ENCODE measurements at places on chromosomes 11 and 22. TPM values are rescaled to one million over a fixed set of nuclear protein-coding genes. Genes with fewer than 3 reads are reported as not detected.

DNA sequence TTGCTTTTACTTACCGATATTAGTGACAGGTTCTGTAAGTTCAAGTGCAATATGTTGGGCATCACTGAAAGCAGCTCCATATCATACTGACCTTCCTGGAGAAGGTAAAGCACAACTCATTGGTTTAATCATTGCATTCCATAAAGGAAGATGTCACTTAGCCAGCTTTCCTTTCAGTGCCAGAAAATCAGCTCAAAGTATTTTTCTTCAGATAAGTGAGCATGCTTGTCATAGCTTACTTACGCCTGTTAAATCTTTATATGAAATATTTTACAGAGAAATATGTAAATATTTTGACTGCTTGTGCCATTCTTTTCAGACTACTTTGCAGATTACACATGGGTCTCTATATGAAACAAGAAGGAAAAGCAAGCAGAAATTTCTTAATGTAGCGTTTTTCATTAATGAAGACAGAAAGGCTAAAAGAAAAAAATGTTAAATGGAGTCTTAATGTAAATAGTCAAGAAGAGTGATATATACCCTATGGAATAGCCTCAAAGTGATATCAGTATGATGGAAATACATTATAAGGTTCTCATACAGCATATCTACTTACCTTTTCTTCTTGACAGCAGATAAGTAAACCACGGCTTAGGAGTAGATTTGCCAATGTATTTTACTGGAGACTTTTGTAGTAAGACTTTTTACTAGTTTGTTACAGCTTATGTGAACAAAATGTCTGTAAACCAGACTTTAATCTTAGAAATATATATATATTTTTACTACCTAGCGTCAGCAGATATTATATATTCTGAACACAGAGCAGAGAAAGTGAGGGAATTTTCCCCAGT, 649.7 kb downstream of the METTL15 start:
- no peak for DNase-seq
- H3K4me1 ChIP-seq, result peaks cover 8% of the 10 kb centered on the region
- no peak overlapping the region for H3K4me3 ChIP-seq
- H3K36me3 ChIP-seq, result no peaks in the 10 kb centered on the region

- no peak overlapping the region for H3K27ac ChIP-seq
- no peak overlapping the region for H3K4me3 ChIP-seq
- no peaks in the 10 kb centered on the region for H3K36me3 ChIP-seq
- peak; percentile 27 for DNase-seq
Observed at GRCh38 chr22:23062616-23063538, 7.4 kb upstream of the GNAZ start.

DNA sequence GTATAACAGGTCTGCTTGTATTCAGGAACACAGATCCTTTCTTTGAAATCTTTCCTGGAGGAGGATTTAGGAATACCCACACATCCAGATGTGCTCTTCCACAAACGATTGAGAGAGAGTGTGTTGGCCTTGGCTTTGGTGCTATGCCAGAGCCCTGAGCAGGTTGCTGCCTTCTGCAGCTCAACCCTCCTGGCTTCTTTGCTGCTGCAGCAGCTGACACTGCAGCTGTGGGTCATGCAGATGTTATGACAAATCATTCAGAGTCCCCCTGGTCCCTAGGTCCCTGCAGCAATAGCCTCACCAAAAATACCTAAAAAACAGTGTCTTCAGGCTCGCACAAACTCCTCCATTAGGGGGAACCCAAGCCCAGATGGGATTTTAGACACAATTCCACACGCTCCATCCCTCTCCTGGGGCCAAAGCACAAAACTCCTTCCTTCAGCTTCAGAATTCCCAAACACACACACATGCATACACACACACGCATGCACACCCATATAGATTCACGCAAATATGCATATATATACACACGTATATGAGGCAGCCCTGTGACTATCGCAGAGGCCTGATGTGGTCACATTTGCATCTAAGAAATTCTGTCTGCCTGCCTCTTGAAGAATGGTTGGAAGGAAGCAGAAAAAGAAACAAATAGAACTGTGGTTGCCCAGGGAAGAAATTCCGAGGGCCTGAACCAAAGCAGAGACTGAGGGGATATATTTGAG, 35.4 kb downstream of the SLN start:
- H3K27me3 ChIP-seq, result no peaks in the 10 kb centered on the region
- H3K4me1 ChIP-seq, result no peaks in the 10 kb centered on the region
- H3K27ac ChIP-seq, result no peak overlapping the region
- no peaks in the 10 kb centered on the region for H3K36me3 ChIP-seq
- DNase-seq, result no peak

- H3K27me3 ChIP-seq, result no peaks in the 10 kb centered on the region
- H3K4me1 ChIP-seq, result no peaks in the 10 kb centered on the region
- H3K4me3 ChIP-seq, result no peak overlapping the region
- H3K27ac ChIP-seq, result peak overlapping the region; percentile 44
- H3K36me3 ChIP-seq, result peaks cover 42% of the 10 kb centered on the region
Observed at GRCh38 chr11:47415949-47416472, 7.6 kb downstream of the SLC39A13 start.

DNA sequence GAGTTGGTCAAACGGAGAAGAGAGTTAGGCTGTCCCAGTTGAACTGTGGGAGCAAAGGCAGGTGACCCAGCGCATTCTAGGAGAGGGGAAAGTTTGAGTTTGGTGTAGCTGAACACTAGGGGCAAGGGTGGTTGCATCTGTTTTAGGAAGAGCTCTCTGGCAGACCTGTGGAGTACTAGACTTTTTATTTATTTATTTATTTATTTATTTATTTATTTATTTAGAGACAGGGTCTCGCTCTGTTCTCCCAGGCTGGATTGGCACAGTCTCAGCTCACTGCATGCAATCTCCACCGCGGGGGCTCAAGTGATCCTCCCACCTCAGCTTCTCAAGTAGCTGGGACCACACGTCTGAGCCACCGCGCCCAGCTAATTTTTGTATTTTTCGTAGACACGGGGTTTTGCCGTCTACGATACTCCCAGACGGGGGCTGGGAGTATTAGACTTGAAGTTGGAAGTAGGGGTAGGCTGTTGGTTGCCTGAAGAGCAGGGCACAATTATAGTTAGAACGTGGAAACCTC, 950 bp upstream of the ACER3 start:
- H3K4me3 ChIP-seq, result peak overlapping the region; percentile 67
- no peak overlapping the region for H3K27ac ChIP-seq
- no peak for DNase-seq
- peaks cover 6% of the 10 kb centered on the region for H3K4me1 ChIP-seq

- H3K36me3 ChIP-seq, result no peaks in the 10 kb centered on the region
- H3K4me1 ChIP-seq, result no peaks in the 10 kb centered on the region
- no peaks in the 10 kb centered on the region for H3K27me3 ChIP-seq
- DNase-seq, result no peak
Observed at GRCh38 chr11:26231252-26231661, 100.7 kb upstream of the ANO3 start.

- no peak overlapping the region for H3K27ac ChIP-seq
- H3K27me3 ChIP-seq, result no peaks in the 10 kb centered on the region
- no peak for DNase-seq
- no peak overlapping the region for H3K4me3 ChIP-seq
- H3K4me1 ChIP-seq, result peaks cover 8% of the 10 kb centered on the region
- H3K36me3 ChIP-seq, result peaks cover 12% of the 10 kb centered on the region
Observed at GRCh38 chr22:50513175-50513574, 5.2 kb downstream of the NCAPH2 start.

- DNase-seq, result no peak
- peak overlapping the region; percentile 62 for H3K4me3 ChIP-seq
- H3K4me1 ChIP-seq, result peaks cover 24% of the 10 kb centered on the region
- H3K27me3 ChIP-seq, result peaks cover 37% of the 10 kb centered on the region
- H3K27ac ChIP-seq, result no peak overlapping the region
- no peaks in the 10 kb centered on the region for H3K36me3 ChIP-seq
Observed at GRCh38 chr11:107710301-107710700, 1.6 kb downstream of the SLN start.

GRCh38 chr11:77035580-77035979, 1.4 kb downstream of the B3GNT6 start:
- no peaks in the 10 kb centered on the region for H3K36me3 ChIP-seq
- no peak overlapping the region for H3K4me3 ChIP-seq
- no peak overlapping the region for H3K27ac ChIP-seq
- peaks cover 11% of the 10 kb centered on the region for H3K4me1 ChIP-seq
- peak; percentile 38 for DNase-seq
- H3K27me3 ChIP-seq, result peaks cover 24% of the 10 kb centered on the region

GRCh38 chr11:123838659-123839058, 32.5 kb upstream of the OR6M1 start:
- DNase-seq, result no peak
- no peaks in the 10 kb centered on the region for H3K4me1 ChIP-seq
- no peak overlapping the region for H3K4me3 ChIP-seq
- H3K27ac ChIP-seq, result no peak overlapping the region
- peaks cover 20% of the 10 kb centered on the region for H3K27me3 ChIP-seq
- H3K36me3 ChIP-seq, result no peaks in the 10 kb centered on the region

DNA sequence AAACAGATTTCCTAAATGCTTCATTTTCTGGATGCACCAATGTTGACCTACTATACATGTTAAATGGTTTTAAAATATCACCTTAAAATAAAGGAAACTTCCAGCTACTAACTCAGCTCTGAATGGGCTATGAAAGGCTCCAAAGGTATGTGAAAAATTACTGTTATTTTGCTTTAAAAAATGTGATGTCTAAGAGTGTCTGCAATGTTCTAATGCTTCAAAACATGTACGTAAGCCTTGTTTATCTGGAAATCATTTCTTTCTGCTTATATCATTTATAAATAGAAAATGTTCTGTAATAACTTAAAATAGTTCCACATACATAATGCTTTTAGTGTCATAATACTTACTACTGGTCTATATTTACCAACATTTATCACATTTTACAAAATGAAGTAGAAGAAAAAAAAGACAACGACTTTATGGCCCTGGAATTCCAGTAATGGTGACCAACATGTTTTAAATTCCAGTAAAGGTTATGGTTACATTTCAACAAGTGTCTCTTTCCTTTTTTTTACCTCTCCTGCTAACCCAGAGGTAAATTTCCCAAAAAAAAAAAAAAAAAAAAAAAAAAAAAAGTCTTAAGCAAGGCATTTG, 2.5 kb downstream of the BDNF start:
- no peak for DNase-seq
- no peak overlapping the region for H3K4me3 ChIP-seq
- no peaks in the 10 kb centered on the region for H3K4me1 ChIP-seq
- peaks cover 63% of the 10 kb centered on the region for H3K27me3 ChIP-seq
- H3K27ac ChIP-seq, result no peak overlapping the region

DNA sequence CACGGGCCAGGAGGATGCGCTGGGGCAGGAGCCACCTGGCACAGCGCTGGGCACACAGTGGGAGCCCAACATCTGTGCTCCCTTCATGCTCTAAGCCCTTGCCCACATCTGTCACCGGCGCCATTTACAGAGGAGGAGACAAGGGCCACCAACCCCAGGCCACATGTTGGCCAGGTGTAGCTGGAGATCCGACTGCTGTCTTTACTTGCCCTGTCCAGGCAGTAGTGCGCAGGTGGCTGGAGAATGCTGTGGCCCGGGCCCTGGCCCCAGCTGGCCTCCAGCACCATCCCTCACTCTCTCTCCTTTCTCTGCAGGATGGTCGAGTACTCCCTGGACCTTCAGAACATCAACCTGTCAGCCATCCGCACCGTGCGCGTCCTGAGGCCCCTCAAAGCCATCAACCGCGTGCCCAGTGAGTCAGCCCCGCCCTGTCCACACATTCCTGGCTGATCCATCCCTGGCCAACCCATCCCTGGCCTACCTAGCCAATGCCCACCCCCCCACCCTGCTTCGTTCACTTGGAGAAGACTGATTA, 48.5 kb downstream of the CACNA1I start:
- H3K27me3 ChIP-seq, result no peaks in the 10 kb centered on the region
- no peaks in the 10 kb centered on the region for H3K4me1 ChIP-seq
- H3K36me3 ChIP-seq, result no peaks in the 10 kb centered on the region
- no peak for DNase-seq
- H3K27ac ChIP-seq, result no peak overlapping the region

- no peaks in the 10 kb centered on the region for H3K36me3 ChIP-seq
- no peaks in the 10 kb centered on the region for H3K27me3 ChIP-seq
- no peak for DNase-seq
Observed at GRCh38 chr11:5524756-5525155, 8.3 kb upstream of the UBQLNL start.

DNA sequence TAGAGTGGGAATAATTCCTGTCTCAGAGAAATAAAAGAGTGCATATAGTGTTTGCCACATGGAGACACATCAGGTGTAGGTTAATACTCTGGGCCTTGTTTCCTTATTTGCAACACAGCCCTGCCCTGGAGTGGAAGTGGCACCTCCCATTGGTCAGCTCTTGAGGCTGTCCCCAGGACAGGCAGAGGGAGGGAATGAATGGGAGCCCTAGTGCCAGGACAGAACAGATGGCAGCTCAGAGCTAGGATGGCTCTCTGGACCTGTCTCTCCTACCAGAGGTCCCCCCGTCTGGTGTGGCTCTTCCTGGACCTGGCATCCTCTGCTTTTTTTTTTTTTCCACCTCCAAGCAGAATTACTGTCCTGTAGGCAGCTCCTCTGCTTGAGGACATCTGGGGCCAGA, 35.6 kb downstream of the LIMK2 start:
- no peaks in the 10 kb centered on the region for H3K27me3 ChIP-seq
- DNase-seq, result no peak
- H3K27ac ChIP-seq, result peak overlapping the region; percentile 82
- peak overlapping the region; percentile 72 for H3K4me3 ChIP-seq
- H3K4me1 ChIP-seq, result peaks cover 22% of the 10 kb centered on the region
- no peaks in the 10 kb centered on the region for H3K36me3 ChIP-seq

DNA sequence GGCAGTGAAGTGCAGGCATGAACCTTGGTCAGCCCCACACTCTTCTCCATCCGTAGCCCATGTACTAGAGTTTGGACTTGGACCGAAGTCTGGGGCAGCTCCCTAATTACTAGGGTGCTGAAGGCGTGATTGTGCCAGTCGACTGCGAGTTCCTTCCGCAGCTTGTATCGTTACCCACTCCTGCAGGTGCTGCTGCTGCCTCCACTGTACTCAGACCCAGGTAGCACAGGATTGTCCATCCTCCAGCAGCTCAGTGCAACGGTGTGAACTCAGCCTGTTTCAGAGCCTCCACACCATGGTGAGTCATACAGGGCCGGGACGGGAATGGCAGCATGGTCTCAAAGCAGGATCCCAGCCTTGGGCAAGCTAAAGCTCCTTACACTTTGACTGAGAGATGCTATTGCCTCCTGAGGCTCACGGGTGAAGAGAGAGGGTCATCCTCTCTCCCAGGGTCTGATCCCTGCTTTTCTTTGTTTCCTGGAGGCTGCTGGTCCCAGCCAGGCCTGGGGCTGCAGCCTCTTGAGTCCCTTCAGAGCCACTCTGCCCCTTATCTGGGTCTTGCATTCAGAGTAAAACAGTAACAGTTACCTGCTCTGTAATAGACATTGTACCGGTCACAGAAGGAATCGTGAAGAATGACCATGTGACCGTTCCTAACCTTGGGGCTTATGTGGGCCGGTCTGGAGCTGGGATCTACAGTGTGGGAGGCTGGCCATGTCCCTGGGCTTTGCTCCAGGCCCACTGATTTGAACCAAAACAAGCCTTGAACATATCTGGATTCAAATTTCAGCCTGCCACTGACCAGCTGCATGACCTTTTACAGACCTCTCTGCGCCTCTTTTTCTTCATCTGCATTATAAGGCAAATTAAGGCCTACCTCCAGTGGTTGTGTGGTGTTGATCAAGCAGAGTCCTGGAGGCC, 1.7 kb downstream of the TKFC start:
- H3K27ac ChIP-seq, result no peak overlapping the region
- H3K36me3 ChIP-seq, result peaks cover 20% of the 10 kb centered on the region
- no peaks in the 10 kb centered on the region for H3K27me3 ChIP-seq
- DNase-seq, result no peak
- peaks cover 5% of the 10 kb centered on the region for H3K4me1 ChIP-seq

The RAB30 gene
- total RNA-seq, result 8.4 TPM

The RCOR2 gene
- 51.4 TPM for total RNA-seq

The IRAG1 gene
- total RNA-seq, result 4.2 TPM

The CLDN5 gene
- 0.66 TPM for total RNA-seq

The CDC42EP2 gene
- 5.9 TPM for total RNA-seq

The AHNAK gene
- total RNA-seq, result 165 TPM

The LMO1 gene
- not detected for total RNA-seq

The ADAMTS15 gene
- 1.0 TPM for total RNA-seq

Measured in endodermal cell (in vitro differentiated cells).